ENCODE measurements at places on chromosomes 13 and 19.
A peak's percentile ranks its signal among the peaks of the same experiment; 100 is the strongest.

DNA sequence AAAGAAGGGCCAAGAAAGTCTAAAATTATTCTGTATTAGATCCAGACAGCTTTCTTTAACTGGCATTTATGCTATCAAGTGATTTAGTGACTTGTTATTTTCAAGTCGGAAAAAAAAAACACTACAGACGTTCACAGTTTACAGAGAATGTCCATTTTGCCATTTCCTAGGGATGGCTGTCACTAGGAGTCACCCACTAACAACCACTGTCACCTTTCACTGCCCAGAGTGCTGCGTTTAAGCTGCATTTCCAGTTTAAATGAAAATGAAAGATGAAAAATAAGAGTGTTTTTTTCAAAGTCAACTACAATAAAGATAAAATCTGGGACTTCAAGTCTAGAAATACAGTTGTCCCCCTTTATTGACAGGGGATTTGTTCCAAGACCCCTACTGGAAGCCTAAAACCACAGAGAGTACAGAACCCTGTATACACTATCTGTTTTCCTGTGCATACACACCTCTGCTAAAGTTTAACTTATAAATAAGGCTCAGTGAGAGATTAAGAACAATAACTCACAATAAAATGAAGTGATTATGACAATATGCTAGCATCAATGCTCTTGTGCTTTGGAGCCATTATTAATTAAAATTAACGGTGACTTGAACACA lies 112.5 kb downstream of the SACS start:
- no peak for DNase-seq

- no peak for DNase-seq
Observed at GRCh38 chr13:109810761-109811510, 24.6 kb upstream of the IRS2 start.

DNA sequence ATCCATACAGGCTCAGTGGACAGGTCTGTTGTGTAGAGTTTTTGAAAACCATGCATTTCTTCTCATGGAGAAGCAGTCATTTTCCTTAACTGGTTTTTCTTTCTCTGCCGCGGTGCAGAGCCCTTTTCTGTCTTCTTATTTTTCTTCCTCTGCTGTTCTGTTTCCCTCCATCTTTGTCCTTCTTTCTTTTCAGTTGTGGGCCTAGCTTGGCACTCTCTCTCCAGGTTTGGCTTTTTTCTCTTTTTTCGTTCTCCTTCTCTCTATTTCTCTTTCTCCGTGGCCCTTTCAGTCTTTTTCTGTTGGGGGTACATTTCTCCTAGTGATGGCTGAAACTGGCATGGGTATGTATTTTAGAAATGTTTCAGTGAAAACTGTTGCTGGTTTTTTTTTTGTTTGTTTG lies 24.1 kb downstream of the NFIX start:
- no peak for DNase-seq

DNA sequence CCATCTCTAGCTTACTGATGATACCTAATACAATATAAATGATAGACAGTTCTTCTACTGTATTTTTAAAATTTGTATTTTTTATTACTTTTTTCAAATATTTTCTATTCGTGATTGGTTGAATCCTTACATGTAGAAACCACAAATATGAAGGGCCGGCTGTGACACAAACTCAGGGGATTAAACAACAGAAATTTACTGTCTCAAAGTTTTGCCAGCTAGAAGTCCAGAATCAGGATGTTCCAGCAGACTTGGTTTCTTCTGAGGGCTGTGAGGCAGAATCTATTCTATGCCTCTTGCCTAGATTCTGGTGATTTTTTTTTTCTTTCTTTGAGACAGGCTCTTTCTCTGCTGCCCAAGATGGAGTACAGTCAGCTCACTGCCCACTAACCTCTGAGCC lies 13.8 kb downstream of the FPR1 start:
- DNase-seq, result no peak

- peak; percentile 62 for DNase-seq
Observed at GRCh38 chr19:18090545-18091216, 3.9 kb upstream of the IL12RB1 start.

GRCh38 chr19:10113964-10114650 lies 2.6 kb downstream of the P2RY11 start:
- DNase-seq, result no peak
